Glomerular endothelial cell (primary cell): ENCODE measurements at places on chromosomes 6 and 20.

- no peak for DNase-seq
Observed at GRCh38 chr6:25179051-25179778, 100.0 kb upstream of the CARMIL1 start.

DNA sequence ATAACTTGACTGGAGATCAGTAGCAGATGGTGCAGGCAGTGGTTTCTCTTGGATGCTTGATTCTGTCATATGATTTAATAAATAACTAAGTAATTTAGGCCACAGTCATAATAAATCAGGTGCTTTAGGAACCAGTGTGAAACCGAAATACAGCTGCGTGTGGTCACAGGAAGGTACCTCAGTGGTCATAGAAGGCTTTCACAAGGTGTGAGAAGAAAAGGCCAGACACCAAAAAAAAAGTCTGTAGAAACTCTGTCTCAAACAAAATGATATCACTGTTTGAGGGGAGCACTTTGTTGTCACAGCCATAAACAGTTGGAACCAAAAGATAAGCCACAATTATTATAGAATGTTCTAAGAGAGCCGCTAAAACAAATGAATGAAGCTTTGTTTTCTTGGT, 56.5 kb downstream of the ARMC2 start:
- no peak for DNase-seq

GRCh38 chr6:7725849-7726415, at the start of gene BMP6:
Gene BMP6, plus strand, starts transcription at chr6:7726099. Its CDS starts 857 bp downstream, at chr6:7726956.
- DNase-seq, result no peak

DNA sequence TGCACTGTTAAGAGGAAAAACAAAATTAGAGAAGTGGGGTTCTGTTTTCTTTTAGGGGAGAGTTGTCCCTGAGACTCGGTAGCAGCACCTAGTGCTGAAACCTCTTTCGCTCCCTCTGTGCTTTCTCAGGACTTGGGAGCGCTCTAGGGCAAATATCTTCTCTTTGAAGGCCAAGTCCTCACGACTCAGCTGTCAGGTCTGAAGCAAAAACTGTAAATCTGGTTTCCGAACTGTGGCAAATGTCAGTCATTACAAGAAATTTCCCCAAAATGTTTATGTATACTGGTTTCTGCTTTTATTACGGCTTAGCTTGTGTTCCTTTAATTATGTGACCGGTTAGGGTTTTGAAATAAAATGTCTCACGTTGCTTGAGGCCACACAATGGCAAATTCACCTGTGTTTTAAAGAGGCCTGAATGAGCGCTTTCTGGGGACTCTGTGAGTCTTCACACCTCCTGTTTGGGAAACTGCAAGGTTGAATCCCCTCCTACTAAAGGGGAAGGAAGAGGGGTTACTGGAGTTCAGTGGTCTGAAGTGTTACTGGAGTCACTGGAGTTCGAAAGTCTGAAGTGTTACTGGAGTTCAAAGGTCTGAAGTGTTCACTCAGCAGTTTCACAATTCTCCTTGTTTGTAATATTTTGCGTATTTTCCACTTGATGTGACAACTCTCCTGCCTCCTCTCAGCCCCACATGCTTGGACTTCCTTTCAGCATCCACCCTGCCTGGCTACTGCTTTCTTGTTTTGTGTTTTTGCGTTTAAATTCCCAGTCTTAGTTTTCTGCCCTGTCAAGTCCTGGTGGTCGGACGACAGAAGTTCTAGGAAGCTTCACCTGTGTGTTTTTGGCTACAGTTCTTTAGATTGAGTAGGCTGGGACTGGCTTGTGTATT, 1.6 kb downstream of the SMPDL3A start:
- no peak for DNase-seq

DNA sequence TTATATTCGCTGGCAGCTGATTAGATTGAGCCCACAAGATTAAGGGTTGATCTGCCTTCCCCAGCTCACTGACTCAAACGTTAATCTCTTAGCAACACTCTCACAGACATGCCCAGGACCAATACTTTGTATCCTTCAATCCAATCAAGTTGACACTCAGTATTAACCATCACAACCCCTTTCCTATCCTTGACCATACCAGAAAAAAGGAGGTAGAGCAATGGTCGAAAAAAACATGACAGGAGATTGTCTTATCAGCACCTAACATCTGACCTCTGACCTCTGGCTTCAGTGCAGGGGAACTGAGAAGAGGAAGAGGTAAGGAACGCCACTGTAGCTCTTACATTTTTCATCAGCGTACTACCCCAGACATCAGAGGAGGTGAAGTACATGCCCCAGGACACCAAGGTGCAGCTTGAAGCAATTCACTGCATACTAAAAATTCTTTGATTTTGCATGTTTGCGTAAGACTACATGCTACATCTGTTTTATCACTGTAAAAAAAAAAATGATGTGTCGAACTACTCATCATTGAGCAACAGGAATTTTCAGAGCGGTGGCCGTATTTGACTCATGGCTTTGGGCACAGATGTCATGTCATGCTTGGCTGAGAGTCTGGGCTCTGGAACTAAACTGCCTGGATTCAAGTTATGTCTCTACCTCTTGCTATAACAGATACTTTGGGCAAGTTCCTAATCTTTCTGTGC, 188.0 kb upstream of the TAB2 start:
- DNase-seq, result no peak

GRCh38 chr6:140178520-140178919, 804.1 kb upstream of the CITED2 start:
- DNase-seq, result no peak

DNA sequence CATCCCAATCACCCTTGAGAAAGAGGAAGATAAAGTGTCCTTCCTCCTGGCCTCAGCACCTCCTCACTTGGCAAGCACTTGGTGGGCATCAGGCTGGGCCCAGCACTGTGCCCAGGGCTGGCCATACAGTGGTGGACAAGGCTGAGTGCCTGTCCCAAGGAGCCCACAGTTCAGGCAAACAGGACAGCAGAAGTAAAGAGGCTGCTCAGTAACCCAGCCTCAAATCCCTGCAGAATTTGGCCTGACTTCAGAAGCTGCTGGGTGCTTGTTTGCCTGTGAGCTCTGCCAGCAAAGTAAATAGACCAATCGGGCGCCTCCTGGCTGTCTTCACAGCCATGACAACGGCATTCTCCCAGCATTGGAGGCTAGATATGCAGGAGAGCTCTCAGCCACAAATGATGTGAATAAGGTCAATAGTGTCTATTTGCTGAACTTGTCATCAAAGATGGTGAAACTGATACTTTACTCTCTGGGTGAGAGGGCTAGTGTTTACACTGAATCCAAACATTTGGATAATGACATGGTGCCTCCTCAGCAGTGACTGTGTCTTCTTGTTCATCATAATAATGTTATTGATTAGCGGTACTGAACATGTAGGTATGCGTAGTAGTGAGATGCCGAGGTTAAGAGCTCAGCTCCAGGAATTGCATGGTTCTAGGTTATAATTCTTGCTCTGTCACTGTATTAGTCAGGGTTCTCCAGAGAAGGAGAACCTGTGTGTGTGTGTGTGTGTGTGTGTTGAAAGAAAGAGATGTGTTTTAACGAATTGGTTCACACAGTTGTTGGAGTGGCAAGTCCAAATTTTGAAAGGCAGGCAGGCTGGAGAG, 36.9 kb upstream of the FANCE start:
- no peak for DNase-seq
